CD4-positive, alpha-beta T cell treated with Interferon alpha-2 for 1 hour (primary cell): ENCODE measurements at places on chromosomes 1 and 21.

- DNase-seq, result no peak
Observed at GRCh38 chr1:209265301-209265700, 318.2 kb upstream of the CAMK1G start.

DNA sequence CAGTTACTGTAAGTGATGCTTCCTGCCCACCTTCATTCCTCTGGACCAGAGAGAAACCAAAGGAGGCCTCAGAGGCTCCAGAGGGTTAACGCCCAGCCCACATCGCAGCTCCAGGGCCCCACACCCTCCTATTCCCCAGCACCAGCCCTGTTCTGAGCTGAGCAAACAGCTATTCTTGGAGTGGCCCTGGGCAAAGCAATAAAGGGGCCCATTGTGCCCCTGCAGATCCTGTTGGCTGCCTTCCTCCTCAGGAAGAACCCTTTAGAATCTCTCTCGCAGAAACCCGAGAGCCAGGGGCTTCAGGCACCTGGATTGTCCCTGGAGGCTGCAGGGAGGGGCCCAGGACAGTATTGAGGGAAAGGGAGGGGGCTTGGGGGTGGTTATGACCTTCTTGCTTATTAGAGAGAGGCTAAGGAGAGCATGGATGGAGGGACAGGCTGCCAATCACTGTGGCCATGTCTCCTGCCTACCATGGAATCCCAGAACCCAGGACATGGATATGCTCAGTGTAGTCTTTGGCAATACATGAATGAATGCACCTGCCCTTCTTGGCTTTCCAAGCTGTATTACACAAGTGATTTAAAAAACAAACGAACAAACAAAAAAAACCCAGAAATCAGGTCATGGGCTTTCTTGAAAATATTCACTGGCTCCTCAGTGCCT, 9.2 kb downstream of the PADI2 start:
- DNase-seq, result no peak

- DNase-seq, result no peak
Observed at GRCh38 chr1:17915511-17916197, 160.5 kb downstream of the ACTL8 start.

GRCh38 chr1:6753320-6754140, 31.7 kb upstream of the CAMTA1 start:
- DNase-seq, result no peak

DNA sequence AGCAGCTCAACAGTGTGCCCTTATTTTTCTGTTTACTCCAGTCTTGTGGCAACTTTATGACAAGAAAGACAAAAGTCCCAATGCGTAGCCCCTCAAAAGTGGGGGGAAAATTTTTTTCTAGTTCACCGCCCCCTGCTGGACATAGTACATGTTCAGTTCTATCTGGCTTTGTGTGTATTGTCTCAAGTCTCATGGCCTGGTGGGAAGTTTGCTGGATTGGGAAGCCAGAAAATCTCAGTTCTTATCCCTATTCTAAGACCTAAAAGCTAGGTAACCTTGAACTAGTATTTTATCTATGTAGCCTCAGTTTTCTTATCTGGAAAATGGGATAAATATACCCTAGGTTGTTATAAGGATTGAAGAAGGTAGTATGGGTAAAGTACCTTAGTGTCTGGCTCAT, 55.8 kb upstream of the LDLRAP1 start:
- DNase-seq, result no peak
